ENCODE measurements at places on chromosomes 12 and 14. TPM values are rescaled to one million over a fixed set of nuclear protein-coding genes. Genes with fewer than 3 reads are reported as not detected.

ACIN1 gene
- polyA plus RNA-seq, result 15.1 TPM

KRT83 gene
- polyA plus RNA-seq, result not detected

PIK3C2G gene
- polyA plus RNA-seq, result not detected

SLC6A15 gene
- not detected for polyA plus RNA-seq

LRP1 gene
- polyA plus RNA-seq, result 0.29 TPM

NFE2 gene
- polyA plus RNA-seq, result not detected

CFAP54 gene
- 0.08 TPM for polyA plus RNA-seq

GRCh38 chr12:109098183-109098604 lies 797 bp downstream of the UNG start:
- H3K4me1 ChIP-seq, result peaks cover 21% of the 10 kb centered on the region
- H3K36me3 ChIP-seq, result peaks cover 9% of the 10 kb centered on the region
- H3K4me3 ChIP-seq, result peak overlapping the region; percentile 80
- H3K27me3 ChIP-seq, result no peaks in the 10 kb centered on the region
- DNase-seq, result no peak

DNA sequence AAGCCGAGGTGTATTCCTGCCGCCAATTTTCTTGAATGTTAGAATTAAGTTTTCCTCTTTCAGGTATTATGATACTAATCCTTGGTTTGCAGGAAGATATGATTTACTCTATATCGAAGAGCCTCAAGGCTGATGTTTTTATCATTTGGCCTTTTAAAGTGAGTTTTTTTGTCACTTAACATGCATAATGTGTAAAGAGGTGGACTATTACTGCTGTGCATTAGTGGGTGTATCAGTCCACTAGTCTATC lies 11.1 kb upstream of the TMPO start:
- DNase-seq, result no peak
- H3K36me3 ChIP-seq, result no peaks in the 10 kb centered on the region
- H3K27ac ChIP-seq, result peak overlapping the region; percentile 94
- no peaks in the 10 kb centered on the region for H3K27me3 ChIP-seq

DNA sequence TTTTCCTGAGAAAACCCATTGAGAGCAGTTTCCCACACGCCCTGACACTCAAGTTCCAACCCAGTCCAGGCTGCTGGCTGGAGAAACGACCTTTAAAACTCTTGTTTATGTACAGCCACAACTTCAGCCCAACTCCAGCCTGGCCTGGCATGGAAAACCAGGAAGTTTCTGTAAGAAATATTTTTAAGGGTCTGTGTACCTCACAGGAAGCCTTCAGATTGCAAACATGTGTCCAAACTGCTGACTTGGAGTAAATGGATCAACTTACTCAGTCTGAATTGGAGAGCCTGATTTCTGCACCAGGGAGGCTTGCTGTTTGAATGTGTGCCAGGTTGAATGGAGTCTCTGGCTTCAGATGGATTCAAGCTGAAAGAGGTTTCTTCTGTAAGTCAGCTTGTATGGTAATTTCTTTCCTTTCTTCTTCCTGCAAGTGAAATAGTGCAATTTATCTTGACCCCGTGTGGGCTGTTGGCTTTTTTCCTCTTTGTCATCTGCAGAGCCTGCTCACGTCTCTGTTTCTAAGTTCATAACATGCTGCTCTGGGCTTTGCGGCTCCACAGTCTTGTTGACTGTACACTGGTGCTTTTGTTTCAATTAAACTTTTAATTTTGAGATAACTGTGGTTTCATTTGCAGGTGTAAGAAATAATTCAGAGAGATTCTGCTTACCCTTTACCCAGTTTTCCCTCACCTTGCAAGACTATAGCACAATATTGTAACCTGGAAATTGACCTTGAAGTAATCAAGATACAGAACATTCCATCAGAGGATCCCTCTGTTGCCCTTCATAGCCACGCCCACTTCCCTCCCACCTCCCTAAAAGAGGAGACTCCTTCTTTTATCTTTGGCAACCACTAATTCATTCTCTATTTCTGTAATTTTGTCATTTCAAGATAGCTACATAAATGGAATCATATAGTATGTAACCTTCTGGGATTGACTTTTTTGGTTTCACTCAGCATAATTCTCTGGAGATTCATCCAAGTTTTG lies 109.7 kb upstream of the PRMT8 start:
- no peak overlapping the region for H3K4me3 ChIP-seq
- no peaks in the 10 kb centered on the region for H3K4me1 ChIP-seq
- DNase-seq, result no peak
- no peak overlapping the region for H3K27ac ChIP-seq
- H3K27me3 ChIP-seq, result no peaks in the 10 kb centered on the region
- H3K36me3 ChIP-seq, result no peaks in the 10 kb centered on the region

DNA sequence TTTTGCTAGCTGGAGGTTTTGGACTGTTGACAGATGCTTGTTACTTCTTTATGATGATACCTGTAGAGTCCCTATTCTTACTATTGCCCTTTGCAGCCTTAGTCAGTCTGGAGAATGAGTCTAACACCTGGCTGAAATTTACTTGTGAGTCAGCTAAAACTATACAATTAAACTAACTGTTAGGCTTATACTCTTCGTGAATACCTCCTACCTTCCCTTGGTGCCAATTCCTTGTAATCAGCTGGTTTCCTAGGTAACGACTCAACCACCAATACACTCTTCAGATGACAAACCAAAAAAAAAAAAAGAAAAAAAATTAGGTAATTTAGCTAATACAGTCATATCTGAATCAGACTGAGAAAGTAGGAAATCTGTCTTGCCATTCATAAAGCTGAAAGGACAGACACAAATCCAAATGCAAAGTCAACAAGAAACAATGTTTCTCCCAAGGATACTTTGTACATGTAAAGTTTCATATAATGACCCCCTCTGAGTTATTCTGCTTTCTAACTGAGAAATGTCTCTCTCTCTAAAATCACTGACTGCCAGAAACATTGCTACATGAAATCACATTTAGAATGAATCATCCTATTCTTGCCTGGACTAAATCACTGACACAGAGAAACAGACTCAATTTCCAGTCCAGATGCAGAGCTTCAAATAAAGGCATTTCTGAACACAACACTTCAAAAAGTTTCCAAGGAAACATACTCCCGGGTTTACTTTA lies 56.5 kb upstream of the CDKL1 start:
- peaks cover 5% of the 10 kb centered on the region for H3K36me3 ChIP-seq
- no peaks in the 10 kb centered on the region for H3K27me3 ChIP-seq
- H3K4me1 ChIP-seq, result no peaks in the 10 kb centered on the region
- H3K27ac ChIP-seq, result no peak overlapping the region
- DNase-seq, result no peak

DNA sequence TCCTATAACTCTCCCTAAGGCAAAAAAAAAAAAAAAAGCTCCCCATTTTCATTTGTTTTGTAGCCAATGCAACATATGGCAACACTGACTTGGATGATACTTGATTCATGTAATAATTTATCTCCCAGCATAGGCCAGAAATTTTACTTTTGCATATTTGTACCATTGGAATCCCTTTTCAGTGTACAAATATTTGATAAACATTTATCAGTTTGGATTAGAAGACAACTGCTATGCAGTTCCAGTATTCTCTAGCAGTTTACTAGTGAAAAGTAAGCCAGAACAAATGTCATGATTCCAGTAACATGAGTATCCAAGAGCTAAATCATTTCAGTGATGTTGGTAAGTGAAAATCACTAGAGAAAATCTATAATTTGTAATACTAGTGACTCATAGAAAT lies 392.3 kb downstream of the CCER1 start:
- H3K36me3 ChIP-seq, result no peaks in the 10 kb centered on the region
- H3K27ac ChIP-seq, result no peak overlapping the region
- no peak overlapping the region for H3K4me3 ChIP-seq
- DNase-seq, result no peak
- H3K27me3 ChIP-seq, result no peaks in the 10 kb centered on the region
- no peaks in the 10 kb centered on the region for H3K4me1 ChIP-seq

GRCh38 chr14:92955381-92955780 lies 32.4 kb downstream of the CHGA start:
- H3K27ac ChIP-seq, result no peak overlapping the region
- DNase-seq, result no peak
- no peaks in the 10 kb centered on the region for H3K4me1 ChIP-seq
- H3K27me3 ChIP-seq, result no peaks in the 10 kb centered on the region
- no peak overlapping the region for H3K4me3 ChIP-seq

DNA sequence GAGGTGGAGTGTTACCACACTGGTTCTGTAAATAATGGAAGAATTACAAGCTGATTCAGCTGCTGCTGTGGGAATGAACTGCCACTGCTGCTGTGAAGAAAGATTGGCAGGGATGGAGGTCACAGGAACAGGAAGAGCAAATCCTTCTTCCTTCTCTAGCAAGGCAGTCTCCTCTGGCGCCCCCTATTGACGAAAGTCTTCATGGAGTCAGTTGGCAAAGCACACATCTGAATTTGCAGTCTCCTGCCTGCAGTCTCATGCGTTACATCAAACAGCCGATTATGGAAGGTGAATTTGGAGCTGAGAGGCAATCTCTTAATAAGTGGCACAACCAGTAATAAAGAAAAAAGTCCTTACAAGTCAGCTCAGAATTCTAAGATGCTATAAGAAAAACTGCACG lies 106.0 kb upstream of the TMTC1 start:
- no peak overlapping the region for H3K27ac ChIP-seq
- H3K4me1 ChIP-seq, result no peaks in the 10 kb centered on the region
- H3K36me3 ChIP-seq, result no peaks in the 10 kb centered on the region
- DNase-seq, result no peak
- no peaks in the 10 kb centered on the region for H3K27me3 ChIP-seq
- no peak overlapping the region for H3K4me3 ChIP-seq

- no peaks in the 10 kb centered on the region for H3K36me3 ChIP-seq
- peak within 1 kb of the TSS; percentile 96 for H3K27ac ChIP-seq
- peaks cover 25% of the 10 kb centered on the region for H3K4me1 ChIP-seq
- no peaks in the 10 kb centered on the region for H3K27me3 ChIP-seq
Observed at GRCh38 chr14:20683891-20684661, at the start of gene RNASE4. Gene RNASE4, plus strand, starts transcription at chr14:20684560. Its CDS starts 14,812 bp downstream, at chr14:20699372.

- H3K36me3 ChIP-seq, result no peaks in the 10 kb centered on the region
- H3K4me1 ChIP-seq, result no peaks in the 10 kb centered on the region
- DNase-seq, result no peak
- H3K4me3 ChIP-seq, result no peak overlapping the region
Observed at GRCh38 chr12:108211157-108211556, 82.1 kb downstream of the WSCD2 start.

Data from CD8-positive, alpha-beta memory T cell (primary cell).